ENCODE measurements at places on chromosomes 3 and 15.
A peak's percentile ranks its signal among the peaks of the same experiment; 100 is the strongest.

GRCh38 chr3:148970271-148970670 is 21.1 kb upstream of the GYG1 start:
- DNase-seq = no peak

- DNase-seq = no peak
Measured at GRCh38 chr15:87477737-87478686, 778.5 kb downstream of the NTRK3 start.

- DNase-seq = no peak
Measured at GRCh38 chr3:87397211-87397610, 120.8 kb upstream of the POU1F1 start.

DNA sequence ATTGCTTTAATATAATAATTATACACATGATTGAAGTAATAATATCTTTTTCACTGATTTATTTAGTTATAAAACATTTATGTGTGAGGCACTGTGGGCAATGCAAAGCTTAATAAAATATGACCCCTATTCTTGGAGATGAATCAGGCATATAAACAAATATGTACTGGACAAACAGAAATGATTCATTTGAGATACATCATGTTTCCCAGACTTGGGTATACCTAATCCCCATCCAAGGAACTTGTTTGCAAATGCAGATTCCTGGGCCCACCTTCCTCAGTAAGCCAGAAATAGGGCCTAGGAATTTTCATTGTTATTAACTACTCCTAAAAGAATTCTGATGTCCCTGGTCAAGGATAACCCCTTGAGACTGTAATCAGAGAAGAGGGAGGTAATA is 184.2 kb downstream of the CHL1 start:
- no peak for DNase-seq

DNA sequence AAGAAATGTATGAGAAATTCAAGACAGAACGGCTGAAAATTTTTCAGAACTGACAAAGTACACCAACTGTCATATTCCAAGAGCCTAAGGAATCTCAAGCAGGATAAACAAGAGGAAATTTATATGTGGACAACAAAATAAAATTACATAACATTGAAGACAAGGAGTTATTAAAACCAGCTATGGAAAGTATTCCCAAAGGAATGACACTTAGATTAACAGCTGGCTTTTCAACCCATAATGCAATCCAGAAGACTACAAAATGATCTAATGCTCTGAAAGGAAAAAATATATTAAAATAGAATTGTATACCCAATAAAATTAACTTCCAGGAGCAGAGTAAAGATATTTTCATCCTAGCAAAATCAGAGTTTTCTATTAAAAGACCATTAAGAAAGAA is 132.2 kb upstream of the BNIP2 start:
- no peak for DNase-seq

GRCh38 chr3:85304360-85304964 is 345.7 kb downstream of the CADM2 start:
- no peak for DNase-seq

GRCh38 chr3:34258271-34258998 is 460.0 kb downstream of the PDCD6IP start:
- DNase-seq = no peak

- no peak for DNase-seq
Measured at GRCh38 chr15:55824857-55825613, 82.1 kb upstream of the PRTG start.

GRCh38 chr3:126014252-126014651 is 45.3 kb downstream of the ROPN1B start:
- no peak for DNase-seq

DNA sequence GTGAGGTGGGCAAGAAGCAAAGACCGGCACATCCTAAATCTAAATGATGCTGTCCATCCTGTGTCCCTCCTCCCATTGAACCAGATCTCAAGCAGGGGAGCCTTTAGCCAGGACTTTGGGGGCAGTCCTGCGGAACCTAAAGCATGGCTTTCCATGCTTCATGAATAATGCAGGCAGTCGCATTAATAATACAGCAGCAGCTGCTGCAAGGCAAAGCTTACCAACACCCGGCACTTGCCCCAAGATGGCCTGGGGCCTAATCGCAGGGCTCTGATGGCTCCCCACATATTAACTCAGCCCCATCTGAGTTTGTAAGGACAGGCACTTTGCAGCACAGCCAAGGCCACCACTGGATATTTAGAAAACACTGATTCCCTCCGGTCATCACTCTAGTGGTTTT is 114.4 kb downstream of the NTRK3 start:
- DNase-seq = no peak

- DNase-seq = no peak
Measured at GRCh38 chr3:169350228-169350627, 313.3 kb downstream of the MECOM start.

DNA sequence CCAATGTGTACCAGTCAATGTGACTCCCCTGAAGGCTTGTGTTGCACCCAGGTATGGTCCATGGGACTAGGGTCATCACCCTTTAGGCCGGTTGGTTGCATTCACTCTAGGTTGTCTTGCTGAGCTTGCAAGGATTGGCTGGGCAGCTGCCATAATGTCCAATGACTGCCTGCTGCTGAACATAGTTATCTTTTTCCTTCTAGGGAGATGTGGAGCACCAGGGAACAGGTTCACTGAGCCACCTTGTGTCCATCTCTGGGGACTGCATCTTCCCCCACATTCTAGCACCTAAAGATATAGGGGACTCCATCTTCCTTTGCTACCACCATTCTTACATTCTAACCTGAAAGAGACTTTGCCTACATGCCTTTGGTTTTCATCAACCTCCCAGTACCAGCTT is 580.4 kb upstream of the TBL1XR1 start:
- DNase-seq = peak; percentile 40

GRCh38 chr15:47466357-47466756 is 250.9 kb upstream of the SEMA6D start:
- no peak for DNase-seq

DNA sequence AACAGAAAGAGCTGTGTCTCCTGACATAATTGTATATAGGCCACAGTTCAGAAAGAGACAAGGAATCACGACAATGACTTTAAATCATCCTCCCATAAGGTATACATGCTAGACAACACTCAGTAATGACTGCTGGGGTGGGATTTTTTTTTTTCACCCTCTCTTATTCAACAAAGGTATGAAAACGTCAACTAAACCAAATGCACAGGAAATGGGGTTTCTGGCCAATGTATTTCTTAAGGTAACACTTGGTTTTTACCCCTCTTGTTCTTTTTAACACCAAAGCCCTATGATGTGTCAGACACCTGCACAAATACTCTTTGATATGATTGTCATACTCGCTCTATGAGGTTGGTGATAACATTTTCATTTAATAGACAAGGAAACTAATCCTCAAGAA is 78.3 kb downstream of the MCF2L2 start:
- no peak for DNase-seq

DNA sequence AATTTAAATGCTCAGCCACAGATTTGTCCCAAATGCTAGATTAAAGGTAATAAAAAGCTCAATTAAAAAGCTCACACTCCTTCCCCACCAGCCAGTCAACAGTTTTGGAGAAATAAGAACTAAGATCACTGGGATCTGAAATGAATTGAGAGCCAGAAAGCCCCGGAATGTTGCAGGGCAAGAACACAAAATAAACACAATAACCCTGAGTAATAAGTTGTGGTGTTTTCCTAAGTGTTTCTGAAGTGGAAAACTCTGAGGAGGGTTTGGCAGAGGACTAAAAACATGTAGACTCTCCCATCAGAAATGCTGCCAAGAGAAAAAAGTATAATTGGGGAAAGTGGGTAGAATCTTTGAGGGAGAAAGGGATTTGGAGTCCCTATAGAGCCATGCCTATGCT is 127.8 kb downstream of the ABI3BP start:
- DNase-seq = no peak

DNA sequence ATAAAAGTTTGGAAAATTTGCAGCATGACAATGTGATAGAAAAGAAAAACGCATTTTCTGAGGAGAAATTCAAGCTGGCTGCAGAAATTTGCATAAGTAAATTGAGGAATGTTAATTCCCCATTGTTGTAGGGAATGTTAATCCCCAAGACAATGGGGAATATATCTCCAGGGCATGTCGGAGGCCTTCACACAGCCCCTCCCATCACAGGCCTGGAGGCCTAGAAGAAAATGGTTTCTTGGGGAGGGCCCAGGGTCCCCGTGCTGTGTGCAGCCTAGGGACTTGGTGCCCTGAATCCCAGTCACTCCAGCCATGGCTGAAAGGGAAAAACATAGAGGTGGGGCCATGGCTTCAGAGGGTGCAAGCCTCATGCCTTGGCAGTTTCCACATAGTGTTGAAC is 101.1 kb downstream of the BOC start:
- DNase-seq = no peak

Data from liver (tissue), 10 donors.